ENCODE measurements at places on chromosomes 13 and 19.
A peak's percentile ranks its signal among the peaks of the same experiment; 100 is the strongest.

DNA sequence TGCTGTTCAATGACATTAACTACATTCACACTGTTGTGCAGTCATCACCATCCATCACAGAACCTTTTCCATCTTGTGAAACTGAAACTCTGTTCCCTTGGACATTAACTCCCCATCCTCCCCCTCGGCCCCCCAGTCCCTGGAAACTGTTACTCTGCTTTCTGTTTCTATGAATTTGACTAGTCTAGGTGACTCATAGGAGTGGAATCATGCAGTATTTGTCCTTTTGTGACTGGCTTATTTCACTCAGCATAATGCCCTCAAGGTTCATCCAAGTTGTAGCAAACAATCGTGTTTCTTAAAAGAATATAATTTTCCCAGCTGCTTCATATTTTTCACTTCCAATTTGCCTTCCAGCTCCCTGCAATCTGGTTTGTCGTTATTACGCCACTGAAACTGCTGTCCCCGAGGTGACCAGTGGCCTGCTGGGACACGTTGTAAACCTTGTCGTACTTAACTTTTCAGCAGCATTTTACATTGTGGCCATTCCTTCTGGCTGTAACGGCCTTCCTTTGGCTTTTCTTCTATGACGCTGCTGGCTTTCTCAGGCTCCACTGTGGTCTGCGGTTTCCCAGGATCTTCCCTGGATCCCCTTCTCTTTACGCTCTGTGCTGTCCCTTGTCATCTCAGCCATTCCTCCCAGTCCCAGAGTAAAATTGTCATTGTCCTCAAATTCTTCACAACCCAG is 74.0 kb downstream of the DHRS12 start:
- no peak for DNase-seq

DNA sequence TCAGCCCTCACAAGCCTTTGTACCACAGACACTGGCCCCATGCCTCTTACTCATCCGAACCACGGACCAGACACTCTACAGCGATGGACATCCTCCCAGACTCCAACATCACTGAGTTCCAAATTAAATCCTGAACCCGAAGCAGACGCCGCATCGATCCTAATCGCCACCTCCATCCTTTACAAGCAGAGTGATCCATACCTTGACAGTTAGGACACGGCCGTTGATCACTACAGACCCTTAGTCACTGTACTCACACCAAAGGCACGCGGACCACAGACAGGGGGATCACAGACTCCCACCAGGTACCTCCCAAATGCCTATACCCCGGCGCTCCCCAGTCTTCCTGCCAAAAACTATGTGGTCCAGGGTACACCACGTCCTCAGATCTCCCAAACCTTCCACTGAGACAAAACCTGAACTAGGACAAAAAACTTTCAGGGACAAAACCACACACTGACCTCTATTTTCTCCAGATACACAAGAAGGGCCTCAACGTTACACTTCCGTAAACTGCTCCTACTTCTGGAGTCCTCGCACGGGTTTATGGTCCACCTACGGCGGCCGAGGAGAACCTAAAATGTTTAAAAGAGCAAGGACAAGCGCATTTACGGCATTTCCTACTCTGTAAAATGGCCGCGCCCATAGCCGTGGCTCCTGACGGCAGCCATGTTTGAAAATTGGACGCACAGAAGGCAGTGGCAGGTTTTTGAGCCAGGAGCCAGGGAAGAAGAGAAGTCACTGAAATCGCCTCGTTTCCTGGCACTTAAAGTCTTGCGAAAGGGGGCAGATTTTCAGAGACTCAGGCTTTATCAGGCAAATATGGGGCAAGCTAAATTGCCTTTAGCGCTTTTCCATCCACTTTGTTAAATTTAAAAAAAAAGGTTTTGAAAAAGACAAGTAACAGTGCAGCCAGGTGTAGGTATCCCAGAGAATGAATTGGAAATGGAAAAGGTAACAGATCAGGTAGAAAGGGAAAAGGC is at the start of gene ZNF350:
Gene ZNF350, minus strand, starts transcription at position 532 of the 983 bp plus-strand sequence. CDS start 12,480 bp downstream, outside the sequence.
- peak; percentile 97 for DNase-seq

GRCh38 chr19:9793071-9793591 is 24.6 kb upstream of the ZNF846 start:
- DNase-seq: no peak

DNA sequence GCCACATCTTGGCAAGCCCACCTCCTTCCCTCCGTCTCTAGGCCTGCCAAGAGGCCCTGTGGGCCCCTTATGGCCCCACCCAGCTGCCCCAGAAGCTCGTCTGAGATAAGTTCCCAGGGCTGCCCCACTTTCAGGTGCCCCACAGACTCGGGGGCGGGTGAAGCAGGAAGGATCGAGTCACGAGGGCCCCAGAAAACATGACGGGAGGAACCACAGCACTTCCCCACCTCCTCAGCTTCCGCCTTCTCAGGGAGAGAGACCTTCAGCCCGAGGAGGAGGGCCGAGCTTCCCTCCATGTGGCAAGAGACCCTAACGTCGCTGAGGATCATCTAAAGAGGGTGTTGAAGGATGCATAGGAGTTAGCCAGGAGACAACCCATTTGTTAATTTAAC is 4.5 kb upstream of the IL12RB1 start:
- DNase-seq: no peak

GRCh38 chr19:33841685-33842084 is 45.0 kb downstream of the KCTD15 start:
- no peak for DNase-seq

Measured in posterior cingulate gyrus (tissue), 11 donors.